ENCODE measurements at places on chromosomes 1 and 21. TPM values are rescaled to one million over a fixed set of nuclear protein-coding genes. Genes with fewer than 3 reads are reported as not detected.

Gene ANKRD65
- total RNA-seq = 33.7 TPM

Gene LCE2B
- total RNA-seq = 3.2 TPM

Gene TMEM79
- total RNA-seq = 20.7 TPM

Gene RNF11
- total RNA-seq = 81.5 TPM

Gene KCND3
- total RNA-seq = 17.1 TPM

Gene FLVCR1
- 13.4 TPM for total RNA-seq

Gene PER3
- total RNA-seq = 20.6 TPM

Gene BTBD8
- 15.7 TPM for total RNA-seq

Gene RIPK4
- 52.6 TPM for total RNA-seq

Gene OR2G6
- not detected for total RNA-seq

Gene S100A3
- not detected for total RNA-seq

GRCh38 chr1:22502202-22502601, 50.6 kb downstream of the ZBTB40 start:
- H3K4me3 ChIP-seq = no peak overlapping the region
- H3K36me3 ChIP-seq = no peaks in the 10 kb centered on the region
- no peaks in the 10 kb centered on the region for H3K4me1 ChIP-seq
- DNase-seq = no peak
- H3K27ac ChIP-seq = no peak overlapping the region

- no peaks in the 10 kb centered on the region for H3K27me3 ChIP-seq
- no peaks in the 10 kb centered on the region for H3K4me1 ChIP-seq
- no peak overlapping the region for H3K27ac ChIP-seq
- no peaks in the 10 kb centered on the region for H3K36me3 ChIP-seq
Observed at GRCh38 chr1:175054736-175055135, 12.9 kb upstream of the TNN start.

GRCh38 chr1:156225677-156226014, 12.8 kb downstream of the PMF1 start:
- DNase-seq = no peak
- H3K27ac ChIP-seq = no peak overlapping the region
- no peaks in the 10 kb centered on the region for H3K36me3 ChIP-seq
- no peaks in the 10 kb centered on the region for H3K4me1 ChIP-seq
- H3K4me3 ChIP-seq = no peak overlapping the region

- H3K27me3 ChIP-seq = no peaks in the 10 kb centered on the region
- no peak overlapping the region for H3K4me3 ChIP-seq
- H3K4me1 ChIP-seq = no peaks in the 10 kb centered on the region
- peak; percentile 28 for DNase-seq
- no peaks in the 10 kb centered on the region for H3K36me3 ChIP-seq
Observed at GRCh38 chr1:94949681-94950661, 23.1 kb upstream of the CNN3 start.

- H3K27me3 ChIP-seq = no peaks in the 10 kb centered on the region
- H3K4me3 ChIP-seq = no peak overlapping the region
- H3K27ac ChIP-seq = no peak overlapping the region
- no peaks in the 10 kb centered on the region for H3K36me3 ChIP-seq
Observed at GRCh38 chr1:87956072-87956471, 627.4 kb downstream of the LMO4 start.

DNA sequence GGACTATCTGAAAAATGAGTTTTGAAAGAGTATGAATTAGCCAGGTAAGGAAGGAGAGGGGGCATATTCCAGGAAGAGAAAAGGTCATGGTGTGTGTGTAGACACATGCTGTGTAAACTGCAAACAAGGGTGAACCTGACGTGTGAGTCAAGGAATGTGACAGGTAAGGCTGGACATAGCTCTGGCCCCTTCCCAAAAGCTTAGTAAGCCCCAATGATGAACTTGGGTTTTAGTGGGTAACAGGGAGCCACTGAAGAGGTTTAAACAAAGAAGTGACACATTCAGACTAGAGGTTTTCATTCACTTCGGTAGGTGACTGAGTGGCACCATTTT, 36.7 kb downstream of the EGLN1 start:
- H3K4me3 ChIP-seq = no peak overlapping the region
- no peaks in the 10 kb centered on the region for H3K4me1 ChIP-seq
- no peak overlapping the region for H3K27ac ChIP-seq

DNA sequence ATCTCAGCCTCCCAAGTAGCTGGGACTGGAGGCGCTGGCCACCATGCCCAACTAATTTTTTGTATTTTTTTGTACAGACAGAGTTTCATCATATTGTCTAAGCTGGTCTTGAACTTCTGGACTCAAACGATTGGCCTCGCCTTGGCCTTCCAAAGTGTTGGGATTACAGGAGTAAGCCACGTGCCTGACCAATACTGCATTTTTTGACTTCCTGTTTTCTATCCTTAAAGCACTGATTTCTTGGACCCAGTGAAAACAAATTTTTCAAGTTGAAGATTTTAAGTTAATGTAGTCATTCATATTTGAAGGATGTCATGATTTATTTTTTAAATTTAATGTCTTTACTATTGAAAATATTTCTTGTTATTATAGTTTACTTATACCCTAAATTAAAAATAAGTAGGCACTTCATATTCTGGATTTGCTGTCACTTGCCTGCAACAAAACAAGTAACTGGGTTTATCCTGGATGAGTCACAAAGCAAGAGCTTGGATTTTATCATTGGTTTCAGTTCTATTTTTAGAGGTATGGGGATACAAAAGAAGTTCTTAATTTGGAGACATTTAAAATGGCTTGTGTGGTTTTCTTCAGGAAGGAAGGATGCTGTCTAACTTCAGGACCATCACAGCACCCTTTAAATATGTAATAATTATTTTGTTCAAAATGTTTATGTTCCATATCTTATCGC, 2.2 kb upstream of the VPS45 start:
- DNase-seq = no peak
- H3K36me3 ChIP-seq = no peaks in the 10 kb centered on the region
- no peaks in the 10 kb centered on the region for H3K27me3 ChIP-seq
- H3K4me1 ChIP-seq = no peaks in the 10 kb centered on the region
- H3K4me3 ChIP-seq = no peak overlapping the region

DNA sequence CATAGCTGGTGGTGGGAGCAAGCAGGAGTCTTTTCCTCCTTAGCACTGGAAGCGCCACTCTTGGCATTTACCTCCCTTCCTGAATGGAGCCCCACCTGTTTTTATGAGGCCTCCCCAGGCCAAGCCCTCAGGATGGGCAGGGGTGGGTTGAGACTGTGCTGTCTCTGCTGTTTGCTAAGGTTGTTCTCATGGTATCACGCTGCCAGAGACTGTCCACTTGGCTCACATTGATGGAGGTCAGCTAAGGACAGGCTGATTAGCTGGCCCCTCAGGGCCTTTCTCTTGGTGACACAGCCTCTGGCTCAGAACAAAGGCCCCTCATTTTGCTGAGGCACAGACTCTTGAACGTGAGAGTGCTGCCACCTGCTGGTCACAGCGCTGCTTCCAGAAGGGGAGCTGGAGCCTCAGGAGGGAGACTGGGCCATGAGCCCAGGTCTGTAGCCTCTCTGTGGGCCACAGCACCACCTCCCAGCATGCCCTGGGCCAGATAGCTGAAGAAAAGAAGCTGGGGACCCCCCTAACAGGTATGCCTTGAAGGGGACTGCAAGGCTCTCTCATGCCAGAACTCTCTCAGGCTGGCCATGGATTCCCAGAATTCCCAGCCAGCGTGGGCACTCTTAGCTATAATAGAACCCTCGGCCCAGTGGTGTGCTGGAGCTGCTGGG, 85.6 kb downstream of the CD58 start:
- H3K36me3 ChIP-seq = no peaks in the 10 kb centered on the region
- no peak overlapping the region for H3K4me3 ChIP-seq
- peak; percentile 86 for DNase-seq
- peak overlapping the region; percentile 37 for H3K27ac ChIP-seq
- H3K27me3 ChIP-seq = no peaks in the 10 kb centered on the region
- H3K4me1 ChIP-seq = no peaks in the 10 kb centered on the region

DNA sequence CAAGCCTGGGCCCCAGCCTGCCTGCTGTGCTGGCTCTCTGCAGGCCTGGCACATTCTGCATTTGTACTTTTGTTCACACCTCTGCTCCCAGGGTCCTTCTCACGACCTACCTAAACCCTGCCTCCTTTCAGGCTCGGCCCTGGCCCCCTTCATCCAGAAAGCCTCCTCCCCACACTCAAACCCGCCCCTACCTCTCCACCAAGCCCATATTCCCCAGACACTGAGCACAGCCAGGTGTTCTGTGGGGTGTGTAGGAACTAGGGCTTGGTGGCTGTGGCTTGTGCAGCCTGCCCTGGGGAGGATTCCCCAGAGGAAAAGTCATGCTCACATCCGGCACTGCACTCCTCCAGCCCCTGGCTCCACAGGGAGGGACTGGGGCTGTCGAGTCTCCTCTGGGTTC, 8.2 kb upstream of the MIXL1 start:
- H3K4me3 ChIP-seq = no peak overlapping the region
- H3K27me3 ChIP-seq = no peaks in the 10 kb centered on the region
- H3K27ac ChIP-seq = no peak overlapping the region
- H3K4me1 ChIP-seq = no peaks in the 10 kb centered on the region
- no peak for DNase-seq
- H3K36me3 ChIP-seq = no peaks in the 10 kb centered on the region

DNA sequence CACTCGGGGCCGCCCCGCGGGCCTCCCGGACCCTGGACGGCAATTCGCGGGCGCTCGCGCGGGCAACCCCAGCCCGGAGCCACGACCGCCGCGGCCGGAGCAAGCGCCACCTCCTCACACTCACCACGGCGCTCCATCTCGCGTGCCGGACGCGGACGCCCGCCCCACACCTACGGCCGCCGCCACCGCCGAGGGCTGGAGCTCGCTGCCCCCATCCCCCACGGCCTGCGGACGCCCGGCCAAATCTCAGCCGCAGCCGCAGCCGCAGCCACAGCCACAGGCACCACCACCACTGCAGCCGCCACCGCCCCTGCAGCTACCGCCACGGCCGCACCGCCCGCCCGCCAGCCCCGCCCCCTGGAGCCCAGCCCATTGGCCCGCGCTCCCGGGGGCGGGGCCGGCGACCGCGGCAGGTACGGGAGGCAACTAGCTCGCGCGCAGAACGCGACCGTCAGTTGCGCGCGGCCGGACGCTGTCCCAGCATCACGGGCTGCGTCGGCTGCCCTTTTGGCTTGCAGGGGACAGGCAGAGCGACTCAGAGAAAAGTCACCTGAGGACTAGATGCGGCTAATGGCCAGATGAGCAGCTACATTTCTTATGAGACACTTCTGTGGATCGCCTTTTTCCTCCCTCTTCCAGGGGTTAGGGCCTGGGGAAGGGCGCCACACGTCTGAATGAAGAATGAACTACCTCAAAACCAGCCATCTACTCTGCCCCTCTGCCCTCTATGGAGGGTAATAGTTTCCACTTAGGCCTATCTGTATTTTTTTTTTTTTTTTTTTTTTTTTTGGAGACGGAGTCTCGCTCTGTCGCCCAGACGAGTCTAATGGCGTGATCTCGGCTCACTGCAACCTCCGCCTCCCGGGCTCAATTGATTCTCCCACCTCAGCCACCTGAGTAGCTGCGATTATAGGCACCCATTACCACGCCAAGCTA, at the start of gene ARHGAP29:
TSS of gene ARHGAP29 (minus strand) at position 294 of the 936 bp plus-strand sequence. CDS start 5,973 bp downstream, outside the sequence.
- no peaks in the 10 kb centered on the region for H3K36me3 ChIP-seq
- DNase-seq = peak; percentile 80
- no peaks in the 10 kb centered on the region for H3K27me3 ChIP-seq
- H3K27ac ChIP-seq = peak within 1 kb of the TSS; percentile 93
- peaks cover 3% of the 10 kb centered on the region for H3K4me1 ChIP-seq

DNA sequence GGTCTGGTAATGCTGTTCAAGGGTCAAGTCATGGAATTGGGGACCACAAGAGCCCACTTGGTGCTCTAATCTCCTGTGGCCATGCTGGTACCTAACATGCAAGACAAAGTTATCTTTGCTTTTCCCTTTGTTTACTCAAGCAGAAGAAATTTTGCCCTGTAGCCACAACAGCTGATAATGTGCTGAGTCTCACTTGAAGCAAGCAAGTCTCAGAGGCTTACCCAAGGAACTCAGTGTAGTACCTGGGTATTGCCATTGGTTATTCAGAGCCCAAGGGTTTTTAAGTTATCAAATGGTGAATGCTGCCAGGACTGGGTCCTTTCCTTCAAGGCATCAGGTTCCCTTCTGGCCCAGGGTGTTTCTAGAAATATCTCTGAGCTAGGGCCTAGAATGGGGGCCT, 198.9 kb upstream of the RNPC3 start:
- H3K27me3 ChIP-seq = no peaks in the 10 kb centered on the region
- no peak overlapping the region for H3K27ac ChIP-seq
- DNase-seq = no peak
- H3K4me1 ChIP-seq = no peaks in the 10 kb centered on the region

GRCh38 chr1:30125021-30125820, 598.2 kb downstream of the MATN1 start:
- no peak overlapping the region for H3K4me3 ChIP-seq
- H3K4me1 ChIP-seq = no peaks in the 10 kb centered on the region
- DNase-seq = no peak
- no peaks in the 10 kb centered on the region for H3K27me3 ChIP-seq
- H3K27ac ChIP-seq = no peak overlapping the region

DNA sequence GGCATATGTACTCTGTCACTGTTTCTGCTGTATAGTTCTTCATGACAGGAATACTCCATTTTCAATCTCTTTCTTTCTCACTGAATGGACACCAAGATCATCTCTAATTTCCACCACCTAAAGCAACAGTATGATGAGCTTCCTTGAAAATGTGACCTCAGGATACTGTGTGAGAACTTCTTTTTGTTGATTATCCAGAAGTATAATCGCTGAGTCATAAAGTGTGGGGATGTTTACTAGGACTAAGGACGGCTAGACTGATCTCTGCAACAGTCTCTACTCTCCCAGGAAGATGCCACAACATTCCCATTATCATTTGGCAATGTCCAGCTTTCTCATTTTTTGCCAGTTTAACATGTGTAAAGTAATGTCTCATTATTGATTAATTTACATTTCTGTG, 70.3 kb downstream of the TNFSF18 start:
- H3K27ac ChIP-seq = no peak overlapping the region
- H3K4me1 ChIP-seq = no peaks in the 10 kb centered on the region
- no peaks in the 10 kb centered on the region for H3K36me3 ChIP-seq
- H3K4me3 ChIP-seq = no peak overlapping the region

- no peaks in the 10 kb centered on the region for H3K36me3 ChIP-seq
- H3K4me3 ChIP-seq = no peak overlapping the region
- DNase-seq = no peak
- H3K27ac ChIP-seq = no peak overlapping the region
- no peaks in the 10 kb centered on the region for H3K4me1 ChIP-seq
- H3K27me3 ChIP-seq = no peaks in the 10 kb centered on the region
Observed at GRCh38 chr1:31101147-31101502, 35.6 kb upstream of the PUM1 start.

GRCh38 chr21:16330908-16331268, 601.1 kb downstream of the USP25 start:
- H3K27ac ChIP-seq = peak overlapping the region; percentile 37
- H3K36me3 ChIP-seq = no peaks in the 10 kb centered on the region
- no peak for DNase-seq
- H3K4me1 ChIP-seq = no peaks in the 10 kb centered on the region
- no peaks in the 10 kb centered on the region for H3K27me3 ChIP-seq

DNA sequence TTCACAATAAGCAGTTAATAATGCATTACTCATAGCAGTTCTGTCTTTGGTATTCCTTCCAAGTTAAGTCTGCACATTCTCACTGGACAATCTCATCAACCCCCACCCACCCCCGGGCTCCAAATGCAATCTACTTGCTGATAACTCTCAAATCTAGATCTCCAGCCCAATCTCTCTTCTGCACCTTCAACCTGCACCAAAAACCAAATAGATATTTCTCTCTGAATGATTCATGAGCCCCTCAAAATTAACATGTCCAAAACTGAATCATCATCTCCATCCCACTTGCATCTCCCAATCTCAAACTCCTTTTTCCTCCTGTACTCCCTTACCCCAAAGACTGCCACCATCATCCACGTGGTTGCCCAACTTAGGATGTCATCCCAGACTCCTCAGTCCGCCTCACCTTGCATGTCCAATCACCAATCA, 2.7 kb downstream of the DOCK7 start:
- peaks cover 6% of the 10 kb centered on the region for H3K4me1 ChIP-seq
- no peaks in the 10 kb centered on the region for H3K36me3 ChIP-seq
- no peaks in the 10 kb centered on the region for H3K27me3 ChIP-seq
- no peak for DNase-seq
